GM04503 (cell line): ENCODE measurements at places on chromosomes 2 and 18.
A peak's percentile ranks its signal among the peaks of the same experiment; 100 is the strongest.

DNA sequence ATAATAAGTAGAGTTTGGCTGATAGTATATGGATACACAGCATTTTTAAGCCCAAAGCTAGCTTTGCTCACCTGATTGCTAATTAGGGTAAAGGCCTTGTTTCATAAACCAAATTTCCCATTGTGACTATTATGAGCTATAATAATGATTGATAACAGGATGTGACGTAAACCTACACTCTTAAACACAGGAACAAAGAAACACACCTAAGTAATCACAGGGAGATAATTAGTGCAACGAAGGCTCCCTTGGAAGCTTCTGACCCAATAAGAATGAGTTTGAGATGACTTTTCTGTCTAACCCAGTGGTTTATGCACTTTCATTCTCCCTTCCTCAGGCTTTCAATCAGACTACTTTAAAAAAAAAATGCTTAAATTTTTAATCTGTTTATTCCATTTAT is 683.2 kb downstream of the SATB2 start:
- no peak for DNase-seq

DNA sequence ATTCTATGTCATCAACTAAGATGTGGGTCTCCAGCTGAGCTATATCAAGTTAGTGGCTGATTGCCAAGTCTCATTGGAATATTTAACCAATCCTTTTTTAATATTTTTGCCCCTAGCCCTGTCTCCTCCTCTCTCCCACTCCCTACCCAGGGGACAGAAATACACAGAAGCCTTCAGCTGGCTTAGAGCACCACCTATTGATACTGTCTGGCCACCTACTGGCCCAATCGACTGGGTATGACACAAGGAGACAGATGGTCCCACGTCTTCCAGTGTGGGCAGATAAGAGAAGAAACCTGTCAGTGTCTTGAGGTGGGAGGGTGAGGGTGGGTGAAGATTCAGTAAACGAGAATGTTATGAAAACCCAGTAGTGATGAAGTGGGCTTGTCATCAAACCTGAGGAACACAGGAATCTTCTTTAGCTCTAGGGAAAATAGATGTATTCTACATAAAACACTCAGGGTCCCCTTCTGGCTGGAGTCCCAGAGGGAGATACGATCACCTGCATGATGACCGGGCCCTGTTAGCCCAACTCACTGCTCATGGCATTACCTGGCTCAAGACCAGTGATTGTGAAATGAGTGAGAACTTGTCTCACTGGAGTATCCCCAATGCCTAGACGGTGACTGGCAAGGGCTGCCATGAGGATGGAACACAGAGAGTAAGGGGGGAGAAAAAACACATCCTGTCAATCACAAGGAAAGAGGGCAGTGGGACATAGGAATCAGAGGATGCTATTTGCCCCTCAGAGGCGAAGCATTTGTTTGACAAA is 26.7 kb downstream of the POLR1A start:
- no peak for DNase-seq

- no peak for DNase-seq
Measured at GRCh38 chr2:49265471-49265870, 111.2 kb upstream of the FSHR start.

GRCh38 chr2:226118471-226119429 is 680.9 kb downstream of the IRS1 start:
- DNase-seq, result peak; percentile 90

DNA sequence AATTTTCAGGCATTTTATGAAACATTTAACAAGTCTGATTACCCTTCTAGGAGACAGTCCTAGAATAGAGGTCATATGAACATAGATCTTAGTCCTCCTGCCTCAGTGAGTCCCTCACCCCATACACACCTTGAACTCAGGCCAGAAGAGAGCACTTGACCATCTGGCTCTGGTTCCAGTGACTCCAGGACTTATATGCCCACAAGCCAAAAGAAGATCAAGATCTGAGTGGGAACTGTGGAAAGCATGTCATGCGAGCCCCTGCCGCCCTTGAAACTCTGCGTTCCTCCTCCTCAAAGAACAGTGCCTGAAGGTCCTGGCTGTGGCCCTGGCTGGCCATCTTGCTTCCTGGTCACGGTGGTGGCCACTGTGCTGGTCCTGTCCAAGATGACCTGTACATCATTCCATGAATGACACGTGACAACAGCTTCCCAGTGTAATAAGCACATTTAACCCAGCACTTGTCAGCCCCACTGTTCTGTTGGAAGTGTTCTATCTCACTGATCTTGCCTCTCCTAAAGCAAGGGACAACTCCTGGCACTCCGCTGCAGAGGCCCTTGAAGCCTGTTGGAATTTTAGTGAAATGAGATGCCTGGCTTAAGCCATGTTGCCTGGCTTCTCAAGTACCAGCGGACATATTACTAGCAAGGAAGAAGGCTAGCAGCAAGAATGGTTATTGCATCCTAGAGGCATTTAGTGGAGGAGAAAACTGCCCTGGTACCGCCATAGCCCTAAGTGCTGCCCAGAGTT is 17.6 kb downstream of the TTC32 start:
- no peak for DNase-seq

GRCh38 chr2:151367571-151367970 is 10.2 kb downstream of the TNFAIP6 start:
- no peak for DNase-seq

GRCh38 chr2:200119236-200119635 is 163.9 kb downstream of the MAIP1 start:
- no peak for DNase-seq

DNA sequence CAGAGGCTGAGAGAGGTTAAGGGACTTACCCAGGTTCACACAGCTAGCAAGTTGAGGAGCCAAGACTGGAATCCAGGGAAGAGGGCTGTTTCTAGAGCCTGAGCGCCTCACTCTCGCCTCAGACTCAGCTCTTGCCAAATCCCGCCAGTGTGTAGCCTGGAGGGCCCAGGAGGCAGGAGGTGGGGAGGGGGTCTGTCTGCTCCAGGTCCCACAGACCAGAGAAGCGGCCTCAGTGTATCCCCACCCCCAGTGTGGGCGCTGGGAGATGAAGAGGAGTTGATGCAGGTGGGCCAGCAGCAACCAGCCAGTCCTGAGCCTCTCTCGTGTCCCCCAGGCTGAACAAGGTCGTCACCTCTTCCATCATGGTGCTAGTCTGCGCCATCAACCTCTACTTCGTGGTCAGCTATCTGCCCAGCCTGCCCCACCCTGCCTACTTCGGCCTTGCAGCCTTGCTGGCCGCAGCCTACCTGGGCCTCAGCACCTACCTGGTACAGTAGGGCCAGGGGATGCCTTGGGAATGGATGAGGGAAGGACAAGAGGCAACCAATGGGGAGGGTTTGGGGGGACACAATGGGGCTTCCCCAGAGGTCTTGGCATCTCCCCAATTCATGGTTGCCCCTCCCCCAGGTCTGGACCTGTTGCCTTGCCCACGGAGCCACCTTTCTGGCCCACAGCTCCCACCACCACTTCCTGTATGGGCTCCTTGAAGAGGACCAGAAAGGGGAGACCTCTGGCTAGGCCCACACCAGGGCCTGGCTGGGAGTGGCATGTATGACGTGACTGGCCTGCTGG is 5.2 kb upstream of the CTDSP1 start:
- DNase-seq, result no peak

DNA sequence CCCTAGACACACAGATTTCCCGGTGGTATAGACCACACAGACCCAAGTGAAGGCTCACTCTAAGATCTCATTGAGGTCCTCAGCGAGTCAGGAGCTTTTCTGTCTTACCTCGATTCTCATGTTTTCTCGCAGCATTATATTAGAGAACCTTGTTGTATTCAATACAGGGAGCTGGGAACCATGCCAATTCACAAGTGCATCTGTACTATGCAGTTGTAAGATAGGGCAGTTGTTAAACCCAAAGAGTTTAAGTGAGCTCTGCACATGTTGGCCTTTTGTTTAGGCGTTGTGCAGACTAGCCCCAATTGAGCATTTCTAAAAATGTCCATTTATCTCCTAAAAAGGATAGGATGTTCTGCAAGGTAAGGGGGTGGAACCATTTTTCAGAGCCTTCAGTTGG is 59.6 kb downstream of the FEZ2 start:
- no peak for DNase-seq

DNA sequence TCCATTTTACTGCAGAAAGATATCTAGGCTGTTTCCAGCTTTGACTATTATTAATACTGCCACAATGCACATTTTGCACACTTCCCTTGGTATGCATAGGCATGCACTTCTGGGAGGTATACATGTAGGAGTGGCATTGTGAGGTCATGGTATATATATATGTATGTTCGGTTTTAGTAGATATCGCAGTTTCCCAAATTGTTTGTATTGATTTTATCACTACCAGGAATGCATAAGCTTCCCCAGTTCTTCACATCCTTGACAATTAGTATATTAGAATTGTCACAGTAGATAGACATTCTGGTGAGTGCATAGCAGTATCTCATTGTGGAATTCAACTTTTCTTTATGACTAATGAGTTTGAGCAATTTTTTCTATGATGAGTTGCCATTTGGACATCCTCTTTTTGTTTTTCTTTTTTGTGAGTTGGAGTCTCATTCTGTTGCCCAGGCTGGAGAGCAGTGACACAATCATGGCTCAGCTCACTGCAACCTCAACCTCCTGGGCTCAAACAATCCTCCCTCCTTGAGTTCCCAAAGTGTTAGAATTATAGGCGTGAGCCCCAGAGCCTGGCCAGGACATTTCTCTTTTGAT is 4.2 kb upstream of the GRB14 start:
- peak; percentile 49 for DNase-seq

DNA sequence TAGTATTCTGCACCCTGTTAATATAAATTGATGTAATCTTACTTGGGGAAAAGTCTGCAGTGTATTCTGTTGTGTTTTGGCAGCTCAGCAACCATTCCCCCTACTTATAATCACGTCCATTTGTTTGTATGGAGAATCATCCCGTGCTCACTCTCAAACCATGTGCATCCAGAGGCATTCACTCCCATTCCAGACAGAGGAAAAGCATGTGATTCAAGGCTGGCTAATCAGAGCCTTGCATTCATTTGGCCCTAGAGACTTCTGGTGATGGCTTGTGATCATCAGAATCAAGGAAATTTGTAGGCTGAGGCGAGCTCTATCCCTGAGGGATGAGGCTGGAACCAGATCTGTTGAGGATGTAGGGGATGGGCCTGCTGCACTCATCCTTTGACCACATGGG is 5.1 kb upstream of the WIPF1 start:
- no peak for DNase-seq

- DNase-seq, result no peak
Measured at GRCh38 chr2:137991078-137991477, 26.8 kb downstream of the HNMT start.

- DNase-seq, result no peak
Measured at GRCh38 chr18:55404832-55405465, 183.0 kb downstream of the TCF4 start.

DNA sequence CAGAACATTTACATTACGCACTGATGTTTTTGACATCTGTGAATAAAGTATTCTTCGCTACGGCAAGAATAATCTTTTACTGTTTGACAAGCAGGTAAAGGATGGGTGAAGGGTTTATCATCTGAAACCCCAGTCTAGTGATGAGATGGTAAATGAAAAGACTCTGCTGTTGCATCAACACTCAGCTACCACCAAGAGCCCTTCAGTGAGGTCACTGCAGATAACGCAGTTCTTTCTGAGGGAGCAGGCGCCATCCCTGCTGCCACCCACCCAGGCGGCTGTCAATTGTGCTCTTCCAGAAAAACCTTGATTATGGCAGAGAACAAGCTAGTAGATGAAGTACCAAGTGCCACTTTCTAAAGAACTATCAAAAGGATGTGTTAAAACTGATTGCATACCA is 58.7 kb downstream of the ABCG8 start:
- no peak for DNase-seq

GRCh38 chr18:20996418-20996817 is 115.2 kb downstream of the ROCK1 start:
- no peak for DNase-seq

DNA sequence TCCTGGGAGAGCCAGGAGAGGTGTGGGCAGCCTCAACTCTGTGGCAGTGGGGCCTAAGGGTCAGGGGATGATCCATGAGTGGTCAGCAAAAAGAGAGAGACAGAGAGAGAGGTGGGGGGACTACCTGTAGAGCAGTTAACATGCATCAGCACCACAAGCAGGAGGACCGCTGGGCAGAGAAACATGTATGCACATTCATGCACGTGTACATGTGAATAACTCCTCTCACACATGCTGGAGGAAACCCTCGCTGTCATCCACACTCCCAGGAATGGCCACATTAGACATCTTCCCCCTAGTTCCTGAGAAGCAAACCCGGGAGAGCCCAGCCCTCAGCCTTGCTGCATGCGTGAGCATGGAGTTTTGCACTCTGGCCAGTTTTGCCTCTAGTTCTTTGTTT is 166.1 kb downstream of the SMAD7 start:
- DNase-seq, result no peak

- DNase-seq, result no peak
Measured at GRCh38 chr2:229714736-229715541, 584 bp upstream of the DNER start.

DNA sequence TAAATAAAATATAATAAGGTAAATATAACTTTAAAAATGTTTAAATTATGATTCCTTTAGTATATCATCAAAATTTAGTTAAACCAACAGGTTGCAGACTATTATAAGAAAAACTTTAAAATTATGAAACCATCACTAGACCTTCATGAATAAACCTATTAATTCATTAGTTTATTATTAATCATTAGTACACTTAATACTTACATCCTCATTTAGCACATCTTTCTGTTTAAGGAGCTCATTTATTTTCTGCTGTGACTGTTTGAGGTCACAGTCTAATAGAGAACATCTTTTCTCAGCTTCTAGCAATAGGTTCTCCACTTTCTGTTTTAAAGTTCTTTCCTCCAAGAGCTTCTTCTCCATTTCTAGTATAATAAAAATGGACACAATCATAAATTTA is 52.8 kb downstream of the SLC66A3 start:
- no peak for DNase-seq

- no peak for DNase-seq
Measured at GRCh38 chr2:209772290-209772685, 656 bp downstream of the UNC80 start.

DNA sequence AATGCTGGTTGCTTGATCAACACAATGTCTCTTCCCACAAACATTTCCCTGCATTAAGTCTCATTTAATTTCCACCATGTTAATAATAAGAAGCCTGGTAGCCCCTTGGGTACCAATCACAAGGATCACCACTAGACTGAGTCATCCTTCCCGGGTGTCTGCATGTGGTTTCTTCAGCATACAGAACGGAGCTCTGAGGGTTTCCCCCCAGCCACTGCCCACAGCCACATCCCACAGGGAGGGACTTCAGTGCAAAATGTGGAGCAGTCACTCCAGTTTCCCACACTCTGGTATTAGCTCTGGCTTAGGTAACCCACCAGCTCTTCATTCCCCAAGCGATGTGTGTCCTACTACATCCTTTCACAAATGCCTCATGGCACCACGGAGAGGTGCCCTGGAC is 42.7 kb upstream of the POLE4 start:
- no peak for DNase-seq

DNA sequence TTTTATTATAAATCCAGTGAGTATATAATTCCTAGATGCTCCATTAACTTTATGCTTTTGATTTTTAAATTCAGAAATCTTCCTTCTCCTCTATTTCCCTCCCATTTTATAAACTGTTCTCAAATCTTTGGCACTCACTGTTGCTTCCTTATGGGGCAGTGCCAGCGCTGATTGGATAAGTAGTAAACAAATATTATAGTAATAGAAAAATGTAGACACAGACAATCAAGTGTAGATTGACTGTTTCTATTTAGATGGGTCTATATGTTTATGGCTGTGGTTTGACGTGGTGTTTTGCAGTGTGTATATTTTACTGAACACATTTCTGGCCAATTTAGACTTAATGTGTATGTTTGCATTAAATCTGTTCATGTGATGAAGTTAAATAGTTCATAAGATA is 36.6 kb downstream of the LYPD6B start:
- DNase-seq, result no peak

GRCh38 chr2:33238111-33238510 is 238.3 kb upstream of the RASGRP3 start:
- no peak for DNase-seq
